ENCODE measurements at places on chromosomes 2 and 18.

GRCh38 chr2:175074478-175074877 lies 69.3 kb upstream of the CHN1 start:
- no peak for DNase-seq

DNA sequence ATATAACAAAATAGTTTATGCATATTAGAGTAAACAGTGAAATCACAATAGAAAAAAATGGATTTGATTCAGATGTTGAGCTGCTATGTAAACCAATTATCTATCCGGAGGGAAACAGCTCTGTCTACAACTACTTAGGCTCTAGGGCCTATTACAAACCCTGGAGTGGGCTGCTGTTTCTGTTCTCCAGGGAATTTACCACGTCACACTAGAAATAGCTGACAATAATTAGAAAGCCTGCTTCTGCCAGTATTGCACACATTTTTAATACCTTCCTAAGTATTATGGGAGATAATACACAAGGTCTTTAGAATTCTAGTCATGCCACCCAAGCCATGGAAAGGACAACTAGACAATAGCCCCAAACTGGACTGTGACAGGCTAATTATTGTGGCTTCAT lies 411.1 kb downstream of the FIGN start:
- DNase-seq = no peak

- DNase-seq = no peak
Measured at GRCh38 chr18:12599543-12599942, 58.4 kb downstream of the SPIRE1 start.

- peak; percentile 86 for DNase-seq
Measured at GRCh38 chr18:79988451-79989194, at the start of gene TXNL4A. Gene TXNL4A, minus strand, starts transcription at chr18:79988563. Its CDS starts 171 bp downstream, at chr18:79988392.

- DNase-seq = no peak
Measured at GRCh38 chr2:9071032-9071431, 67.5 kb upstream of the MBOAT2 start.

GRCh38 chr2:236215761-236216333 lies 47.7 kb upstream of the GBX2 start:
- DNase-seq = no peak

DNA sequence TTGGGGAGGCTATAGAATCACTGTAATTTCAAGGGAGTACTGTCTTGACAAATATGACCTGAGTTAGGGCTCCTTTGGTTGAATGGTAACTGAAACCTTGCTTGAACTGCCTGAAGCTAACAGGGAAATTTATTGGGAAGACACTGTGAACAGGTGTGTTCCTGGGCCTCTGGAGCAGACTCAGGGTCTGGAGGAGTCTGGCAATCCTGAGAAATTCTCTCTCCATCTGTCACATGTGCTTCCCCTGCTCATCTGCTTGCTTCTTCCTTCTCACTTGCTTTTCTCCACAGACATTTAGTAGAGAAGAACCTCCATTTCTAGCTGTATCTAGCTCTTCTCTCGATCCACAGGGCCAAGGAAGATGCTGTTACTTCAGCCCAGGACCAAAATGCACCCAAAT lies 476.5 kb downstream of the LRP1B start:
- no peak for DNase-seq

GRCh38 chr2:13034861-13035260 lies 318.1 kb downstream of the TRIB2 start:
- DNase-seq = no peak

- DNase-seq = no peak
Measured at GRCh38 chr2:109344270-109344805, 215.3 kb downstream of the SH3RF3 start.

DNA sequence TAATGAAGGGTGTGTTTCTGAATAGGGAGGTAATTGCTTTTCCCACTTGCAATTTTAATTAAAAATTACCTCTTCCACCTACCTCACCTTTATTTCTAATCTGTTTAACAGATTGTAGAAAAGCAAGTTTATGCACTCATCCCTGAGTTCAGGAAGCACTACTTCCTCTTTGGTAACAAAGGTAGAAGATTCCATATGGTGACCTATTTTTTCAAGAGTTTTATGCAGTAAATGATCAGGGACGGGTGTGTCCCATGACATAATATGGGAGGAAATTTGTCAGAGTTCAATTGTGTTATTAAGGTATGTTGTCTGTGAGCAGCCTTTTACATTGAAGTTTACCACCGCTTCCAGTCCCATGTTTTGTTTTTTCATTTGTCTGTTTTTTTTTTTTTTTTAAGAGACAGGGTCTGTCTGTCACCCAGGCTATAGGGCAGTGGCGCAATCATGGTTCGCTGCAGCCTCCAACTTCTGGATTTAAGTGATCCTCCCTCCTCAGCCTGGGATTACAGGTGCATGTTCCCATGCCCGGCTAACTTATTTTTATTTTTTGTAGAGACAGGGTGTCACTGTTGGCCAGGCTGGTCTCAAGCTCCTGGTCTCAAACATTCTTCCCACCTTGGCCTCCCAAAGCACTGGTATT lies 68.2 kb downstream of the ASAP2 start:
- DNase-seq = no peak

GRCh38 chr18:50848061-50848551 lies 28.3 kb upstream of the MRO start:
- DNase-seq = no peak

GRCh38 chr2:231167745-231168459 lies 30.5 kb upstream of the ARMC9 start:
- DNase-seq = no peak

DNA sequence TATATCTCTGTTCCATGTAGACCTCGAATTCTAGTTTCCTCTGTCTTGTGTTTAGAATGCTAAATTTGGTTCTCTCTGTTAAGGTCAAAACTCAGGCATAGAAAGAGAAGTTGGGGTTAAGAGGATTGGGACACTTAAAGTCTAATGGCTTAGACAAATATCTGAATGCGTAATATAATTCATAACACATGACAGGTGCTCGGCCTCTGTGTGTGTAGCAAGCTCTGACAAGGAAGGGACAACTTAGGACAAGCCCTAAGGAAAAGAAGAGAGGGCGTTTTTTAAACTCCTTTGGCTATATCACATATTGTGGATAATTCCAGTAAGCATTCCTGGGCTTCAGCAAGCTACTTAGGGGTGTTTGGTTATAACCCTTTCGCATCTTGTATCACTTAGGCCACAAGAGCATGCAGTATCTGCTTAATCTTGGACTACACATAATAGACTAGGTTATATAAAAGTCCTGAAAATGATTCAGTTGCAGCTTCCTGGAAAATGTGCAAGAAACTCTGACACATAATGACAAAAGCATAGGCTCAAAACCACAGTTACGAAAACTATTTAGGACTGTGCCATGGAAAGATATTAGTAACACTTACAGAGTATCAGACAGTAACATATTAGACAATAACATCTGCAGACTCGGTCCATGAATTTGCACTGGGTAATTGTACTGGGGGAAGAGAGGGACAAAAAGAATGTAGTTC lies 16.1 kb upstream of the CREB1 start:
- no peak for DNase-seq

- DNase-seq = no peak
Measured at GRCh38 chr2:42835577-42836371, 43.4 kb upstream of the HAAO start.

- no peak for DNase-seq
Measured at GRCh38 chr2:241902357-241902991, 32.9 kb downstream of the RTP5 start.

GRCh38 chr2:59734743-59735142 lies 818.7 kb downstream of the BCL11A start:
- DNase-seq = no peak

GRCh38 chr2:20423847-20424246 lies 23.0 kb upstream of the RHOB start:
- DNase-seq = no peak

DNA sequence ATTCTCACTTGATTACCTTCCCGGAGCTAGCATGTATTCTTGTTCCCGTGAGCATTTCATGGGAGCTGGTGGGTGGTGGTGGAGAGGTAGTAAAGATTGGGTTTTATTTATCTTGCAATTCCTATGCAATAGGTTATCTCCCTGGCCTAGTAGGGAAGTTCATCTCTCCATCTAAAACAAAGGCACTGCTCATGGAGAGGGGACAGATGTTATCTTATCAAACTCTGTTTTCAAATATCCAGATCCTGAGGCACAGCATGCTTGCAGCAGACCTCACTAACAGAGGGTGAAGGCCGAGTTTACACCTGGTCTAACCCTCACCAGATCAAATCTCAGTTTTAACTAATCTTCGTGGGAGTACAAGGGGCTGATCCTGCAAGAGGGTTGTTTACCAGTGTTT lies 98.9 kb downstream of the CYRIA start:
- no peak for DNase-seq

DNA sequence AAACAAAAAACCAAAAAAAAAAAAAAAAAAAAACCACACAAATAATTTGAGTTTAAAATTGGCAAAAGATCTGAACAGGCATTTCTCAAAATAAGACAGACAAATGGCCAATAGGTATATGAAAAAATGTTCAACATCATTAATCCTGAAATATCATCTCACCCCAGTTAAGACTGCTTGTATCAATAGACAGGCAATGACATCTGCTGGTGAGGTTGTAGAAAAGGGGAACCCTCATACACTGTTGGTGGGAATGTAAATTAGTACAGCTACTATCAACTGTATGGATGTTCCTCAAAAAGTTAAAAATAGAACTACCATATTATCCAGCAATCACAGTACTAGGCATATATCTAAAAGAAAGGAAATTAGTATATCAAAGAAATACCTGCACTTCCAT lies 523.1 kb downstream of the XIRP2 start:
- DNase-seq = no peak

DNA sequence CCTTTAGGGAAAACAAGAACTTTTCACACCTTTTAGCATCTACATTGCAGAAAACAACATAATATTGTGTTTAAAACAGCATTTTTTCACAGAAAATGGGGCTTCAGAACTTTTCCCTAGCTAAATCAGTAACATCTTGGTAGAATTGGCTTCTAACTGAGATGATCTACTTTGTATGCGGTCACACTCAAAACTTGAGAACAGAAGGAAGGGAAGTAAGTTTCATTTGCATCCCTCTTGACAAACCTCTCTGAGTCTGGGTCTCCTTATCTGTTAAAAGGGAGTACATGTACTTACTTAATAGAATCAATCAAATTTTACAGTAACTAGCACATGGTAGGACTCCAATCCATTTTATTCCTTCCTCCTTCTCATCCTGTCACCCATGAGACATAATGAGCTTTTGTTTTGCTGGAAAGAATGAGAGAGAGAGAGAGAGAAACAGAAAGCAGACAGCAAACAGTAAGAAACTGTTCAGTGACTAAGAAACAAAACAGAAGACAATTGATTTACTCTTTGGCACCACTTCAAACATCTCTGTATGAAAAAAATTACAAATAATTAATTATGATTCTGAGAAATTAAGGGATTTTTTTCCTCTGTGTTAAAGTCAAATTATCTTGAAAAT lies 387.3 kb downstream of the SATB2 start:
- no peak for DNase-seq

DNA sequence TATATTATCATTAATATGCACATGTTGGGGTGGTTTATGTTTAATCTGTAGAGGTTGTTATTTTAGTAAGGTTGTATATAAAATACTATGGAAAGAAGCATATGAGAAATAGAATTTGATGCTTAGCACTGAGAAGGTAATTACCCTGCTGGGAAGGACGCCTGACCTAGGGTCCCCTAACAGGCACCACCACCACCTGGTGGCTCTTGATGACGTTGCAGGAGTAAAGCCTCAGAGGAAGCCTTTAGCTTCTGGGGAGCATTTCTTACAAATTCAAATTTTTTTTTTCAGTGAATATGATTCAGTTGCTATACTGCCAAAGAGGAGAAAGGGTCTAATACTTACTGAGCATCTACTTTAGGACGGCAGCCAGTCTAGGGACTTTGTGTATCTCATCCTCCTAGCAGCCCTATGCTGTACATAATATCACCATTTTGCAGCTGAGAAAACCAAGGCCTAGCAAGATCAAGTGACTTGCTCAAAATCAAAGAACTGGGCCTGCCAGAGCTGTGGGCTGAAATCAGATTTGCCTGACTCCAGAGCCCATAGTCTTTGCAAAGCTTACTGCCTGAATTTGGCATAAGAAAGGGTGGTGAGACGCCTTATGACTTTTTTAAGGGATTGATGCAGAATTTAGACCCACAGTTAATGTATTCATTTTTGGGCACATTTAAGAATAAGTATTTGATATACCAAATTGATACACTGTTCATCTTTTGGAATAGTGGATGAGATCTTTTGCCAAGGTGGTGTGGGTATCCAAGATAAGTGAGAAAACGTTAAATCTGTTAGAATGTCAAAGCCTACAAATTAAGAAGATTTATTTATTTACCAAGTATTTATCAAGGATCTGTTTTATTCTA lies 78.8 kb upstream of the GAREM1 start:
- peak; percentile 33 for DNase-seq

DNA sequence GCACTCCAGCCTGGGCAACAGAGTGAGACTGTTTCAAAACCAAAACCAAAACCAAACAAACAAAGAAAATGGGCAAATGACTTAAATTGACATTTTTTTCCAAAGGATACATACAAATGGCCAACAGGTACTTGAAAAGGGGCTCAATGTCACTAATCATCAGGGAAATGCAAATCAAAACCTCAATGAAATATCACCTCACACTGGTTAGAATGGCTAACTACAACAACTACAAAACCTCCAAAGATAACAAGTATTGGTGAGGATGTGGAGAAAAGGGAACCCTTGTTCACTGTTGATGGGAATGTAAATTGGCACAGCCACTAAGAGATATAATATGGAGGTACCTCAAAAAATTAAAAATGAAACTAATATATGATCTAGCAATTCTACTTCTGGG lies 213.2 kb upstream of the HS6ST1 start:
- no peak for DNase-seq

GRCh38 chr2:196316050-196316430 lies 144.7 kb upstream of the STK17B start:
- no peak for DNase-seq

DNA sequence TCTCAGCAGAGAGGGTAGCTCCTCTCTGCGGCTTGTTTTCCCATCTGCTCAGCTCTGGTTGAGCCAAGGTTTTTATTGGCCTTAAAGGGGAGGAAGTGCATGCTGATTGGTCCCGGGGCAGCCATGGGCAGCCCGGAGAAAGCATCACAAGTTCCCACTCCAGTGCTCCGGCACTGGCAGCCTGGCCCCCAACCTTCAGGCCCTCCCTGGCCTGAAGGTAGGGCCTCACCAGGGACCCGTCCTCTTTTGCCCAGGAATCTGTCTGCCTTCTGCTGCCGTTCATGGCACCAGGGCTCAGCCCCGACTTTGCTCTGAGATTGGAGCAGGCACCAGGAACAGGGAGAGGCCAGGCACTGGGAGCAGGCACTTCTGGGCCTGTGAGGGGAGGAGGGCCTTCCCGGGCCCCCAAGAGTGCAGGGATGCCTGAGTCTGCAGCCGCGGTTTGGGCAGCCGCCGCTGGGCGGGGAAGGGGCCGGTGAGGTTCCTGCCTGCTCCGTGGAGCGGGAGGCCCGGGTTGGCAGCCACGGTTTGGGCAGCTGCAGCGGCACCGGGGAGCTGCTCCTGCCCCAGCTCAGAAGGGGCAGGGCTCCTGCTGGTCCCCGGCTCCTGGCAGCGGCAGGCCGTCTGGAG lies 17.5 kb upstream of the ILKAP start:
- no peak for DNase-seq

Data from activated naive CD4-positive, alpha-beta T cell treated with Interleukin-2 at 50 U/mL for 16 hours (primary cell).